ENCODE measurements at places on chromosomes 7 and 10.

DNA sequence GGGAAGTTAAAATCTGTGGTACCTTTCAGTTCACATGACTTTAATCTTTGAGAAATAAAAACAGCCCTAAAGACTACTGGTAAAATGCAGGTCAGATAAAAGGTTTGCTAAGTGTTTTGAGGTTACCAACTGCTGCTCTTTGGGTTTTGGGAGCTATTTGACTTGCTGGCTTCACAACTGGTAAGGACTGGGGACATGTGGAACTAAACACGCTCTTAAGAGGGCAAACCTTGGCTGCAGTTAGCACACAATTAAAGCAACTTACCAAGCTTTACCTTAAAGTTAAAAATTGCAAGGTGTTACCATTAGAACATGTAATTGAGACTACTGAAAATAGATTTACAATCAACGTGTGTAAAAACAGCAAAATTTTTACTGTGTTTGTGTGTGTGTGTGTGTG, 220.2 kb downstream of the PHF14 start:
- DNase-seq: no peak

- DNase-seq: no peak
These were observed 3.9 kb downstream of the PTPRZ1 start for GRCh38 chr7:121876656-121877500.

DNA sequence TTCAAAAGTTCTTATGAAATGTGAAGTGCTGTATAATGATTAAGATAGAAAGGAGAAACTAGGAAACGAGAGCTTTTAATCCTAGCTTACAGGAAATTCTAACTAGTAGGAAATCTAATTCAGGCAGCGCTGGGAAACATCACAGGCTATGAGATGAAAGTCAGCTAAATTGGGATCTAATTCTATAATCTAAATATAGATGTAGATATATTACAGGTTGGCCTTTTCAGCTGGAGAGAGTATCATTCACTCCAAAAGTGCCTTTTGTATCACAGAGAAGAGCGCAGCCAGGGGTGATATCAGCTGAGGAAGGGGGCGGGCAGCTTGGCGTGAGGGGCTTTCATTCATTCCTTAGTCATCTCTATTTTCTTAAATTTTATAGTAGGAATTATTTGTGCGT, 157.0 kb downstream of the CUX1 start:
- DNase-seq: no peak

- no peak for DNase-seq
These were observed 301.5 kb upstream of the CACNA2D1 start for GRCh38 chr7:82745117-82745516.

DNA sequence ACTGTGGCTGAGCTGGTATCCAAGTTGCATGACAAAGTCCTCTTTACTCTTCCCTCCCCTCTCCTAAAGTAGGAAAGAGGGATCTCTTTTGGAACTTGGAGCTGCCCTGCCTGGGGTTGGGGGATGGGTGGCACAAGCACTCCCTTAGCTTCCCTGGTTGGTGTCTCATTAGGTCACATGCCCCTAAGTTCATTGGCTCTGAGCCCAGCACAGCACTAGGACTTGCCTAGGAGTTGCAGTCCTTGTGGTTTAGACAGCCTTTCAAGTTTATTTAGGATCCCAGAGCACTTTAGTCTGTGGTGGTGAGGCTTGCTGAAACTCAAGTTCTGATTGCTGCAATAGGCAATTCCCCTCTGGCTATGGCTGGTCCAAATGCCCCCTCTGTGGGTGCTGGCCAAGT, 281.4 kb downstream of the NXPH1 start:
- no peak for DNase-seq

- DNase-seq: peak; percentile 23
These were observed 2.0 kb downstream of the SRI start for GRCh38 chr7:88217675-88218428.

DNA sequence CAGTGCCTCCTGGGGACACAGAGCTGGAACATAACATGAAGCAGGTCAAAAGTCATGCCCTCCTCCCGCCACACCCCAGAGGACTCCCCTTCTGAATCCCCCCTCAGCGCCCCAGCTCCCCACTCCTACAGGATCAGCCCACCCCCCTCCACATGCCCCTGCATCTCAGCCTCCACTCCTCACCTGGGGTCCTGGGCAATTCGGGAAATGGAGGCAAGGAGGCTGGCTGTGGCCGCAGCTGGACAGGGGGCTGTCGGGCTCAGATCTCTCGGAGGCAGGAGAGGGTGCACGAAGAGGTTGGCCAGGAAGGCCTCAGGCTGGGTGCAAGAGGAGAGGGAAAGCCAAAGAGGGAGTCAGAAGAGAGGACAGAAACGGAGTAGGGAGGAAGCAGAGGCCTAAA, 7.8 kb downstream of the ATG9B start:
- no peak for DNase-seq

- DNase-seq: no peak
These were observed 424.4 kb downstream of the SORCS1 start for GRCh38 chr10:106740071-106740470.

GRCh38 chr10:60735244-60735643, 43.0 kb upstream of the CDK1 start:
- no peak for DNase-seq
